ENCODE measurements at places on chromosomes 12 and 14. TPM values are rescaled to one million over a fixed set of nuclear protein-coding genes. Genes with fewer than 3 reads are reported as not detected.

DNA sequence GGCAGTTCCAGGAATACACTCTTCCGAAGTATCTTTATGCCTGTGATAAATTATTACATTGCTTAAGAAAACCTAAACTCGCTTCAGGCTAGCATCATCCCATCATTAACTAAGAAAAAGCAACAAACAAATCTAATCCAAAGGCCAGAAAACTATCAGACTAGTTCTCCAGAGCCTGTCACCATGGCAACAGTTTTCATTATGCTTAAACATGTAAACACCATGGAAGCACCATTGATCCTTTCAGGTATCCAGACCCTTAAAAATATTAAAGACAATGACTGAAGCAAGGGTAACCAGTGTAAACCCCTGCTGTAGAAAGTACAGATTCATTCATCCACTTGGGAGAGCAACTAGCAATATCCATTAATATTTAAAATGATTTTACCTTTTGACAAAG lies 9.8 kb downstream of the DAD1 start:
- no peak for DNase-seq

DNA sequence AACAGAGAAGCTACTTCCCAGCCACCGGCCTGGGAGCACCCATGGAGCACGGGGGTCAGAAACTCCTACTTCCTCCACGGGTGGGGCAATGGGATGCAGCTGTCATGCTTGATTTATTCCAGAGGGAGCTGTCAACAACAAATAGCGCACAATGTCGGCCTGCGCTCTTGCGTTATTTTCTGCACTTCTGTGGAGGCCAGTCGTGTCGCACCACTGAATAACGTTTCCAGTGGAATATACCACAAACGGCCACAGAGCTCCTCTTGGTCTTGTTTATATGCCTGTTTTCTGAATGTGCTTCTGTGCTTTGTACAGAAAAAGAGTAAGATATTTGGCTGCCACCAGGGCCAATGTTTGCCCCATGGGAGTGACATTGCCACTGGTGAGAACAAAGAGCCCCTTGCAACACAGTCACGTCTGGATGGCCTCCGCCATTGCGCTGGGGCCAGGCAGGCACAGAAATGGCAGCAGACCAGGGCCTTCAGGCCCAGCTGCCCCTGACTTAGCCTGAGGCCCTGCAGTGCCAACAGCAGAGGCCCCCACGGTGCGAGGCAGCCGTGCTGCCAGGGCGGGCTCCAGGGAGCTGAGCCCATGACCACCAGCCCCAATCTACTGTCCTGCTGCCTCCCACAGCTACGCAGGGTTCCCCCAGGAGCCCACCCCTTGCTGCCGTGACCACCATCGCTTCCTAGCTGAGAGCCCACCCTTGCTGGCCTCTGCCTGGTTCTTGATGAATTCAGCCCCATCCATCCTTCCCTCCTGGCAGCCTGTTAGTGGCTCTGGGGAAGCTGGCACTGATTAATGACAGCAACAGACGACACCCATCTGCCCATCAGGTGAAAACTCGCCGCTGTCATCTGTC lies 28.9 kb upstream of the TMEM179 start:
- DNase-seq, result no peak

DNA sequence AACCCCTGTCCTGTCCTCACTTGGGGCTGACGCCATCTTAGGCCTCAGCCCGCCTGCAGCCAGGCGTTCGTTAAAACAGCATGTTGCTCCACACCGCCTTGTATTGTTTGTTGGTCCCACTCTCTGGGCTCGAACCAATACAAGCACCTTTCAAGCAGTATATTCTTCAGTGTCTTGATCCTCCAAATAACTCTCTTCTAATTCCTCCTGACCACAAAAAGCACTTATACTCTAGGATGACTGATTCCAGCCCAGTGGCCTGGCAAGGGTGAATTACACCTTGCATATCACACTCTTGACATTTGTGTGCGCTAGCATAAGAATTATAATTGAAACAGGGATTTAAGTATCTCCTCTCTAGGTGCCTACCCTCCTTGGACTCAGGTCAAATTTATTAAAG lies 7.1 kb downstream of the CCER1 start:
- no peak for DNase-seq

DNA sequence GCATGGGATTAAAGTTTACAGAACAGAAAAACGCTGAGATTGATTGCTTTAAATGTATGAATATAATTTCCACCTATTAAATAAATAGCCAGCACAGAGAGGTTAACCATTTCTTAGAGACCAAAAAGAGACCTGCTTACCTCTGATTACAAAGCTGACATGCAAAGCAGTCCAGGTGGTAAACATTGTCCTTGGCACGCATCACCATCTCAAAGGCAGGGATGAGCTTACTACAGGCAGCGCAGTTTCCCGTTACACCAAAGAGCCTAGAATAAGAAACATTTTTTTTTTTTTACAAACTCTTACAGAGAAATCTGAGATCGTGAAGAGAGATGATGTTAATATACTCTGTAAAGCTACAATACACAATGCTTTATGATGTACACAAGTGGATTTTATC lies 45.7 kb downstream of the LMO3 start:
- DNase-seq, result no peak

DNA sequence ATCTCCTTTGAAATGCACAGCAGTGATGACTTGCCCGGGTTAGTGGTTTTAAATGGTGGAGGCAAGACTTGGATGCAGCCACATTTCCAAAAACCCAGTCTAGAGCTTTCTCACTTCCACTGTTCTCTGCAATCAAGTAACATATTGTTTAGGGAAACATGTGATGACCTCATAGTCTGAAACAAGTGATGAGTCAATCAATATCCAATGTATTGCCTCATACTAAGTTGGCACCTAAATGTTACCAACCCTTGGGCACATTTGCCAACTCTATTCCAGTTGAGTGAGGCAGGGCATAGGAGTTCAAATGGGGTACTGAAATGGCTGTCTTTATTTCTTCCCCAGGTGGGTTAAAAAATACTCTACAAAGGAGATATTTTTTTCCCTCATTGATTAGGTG lies 1105.4 kb downstream of the VRK1 start:
- no peak for DNase-seq

DNA sequence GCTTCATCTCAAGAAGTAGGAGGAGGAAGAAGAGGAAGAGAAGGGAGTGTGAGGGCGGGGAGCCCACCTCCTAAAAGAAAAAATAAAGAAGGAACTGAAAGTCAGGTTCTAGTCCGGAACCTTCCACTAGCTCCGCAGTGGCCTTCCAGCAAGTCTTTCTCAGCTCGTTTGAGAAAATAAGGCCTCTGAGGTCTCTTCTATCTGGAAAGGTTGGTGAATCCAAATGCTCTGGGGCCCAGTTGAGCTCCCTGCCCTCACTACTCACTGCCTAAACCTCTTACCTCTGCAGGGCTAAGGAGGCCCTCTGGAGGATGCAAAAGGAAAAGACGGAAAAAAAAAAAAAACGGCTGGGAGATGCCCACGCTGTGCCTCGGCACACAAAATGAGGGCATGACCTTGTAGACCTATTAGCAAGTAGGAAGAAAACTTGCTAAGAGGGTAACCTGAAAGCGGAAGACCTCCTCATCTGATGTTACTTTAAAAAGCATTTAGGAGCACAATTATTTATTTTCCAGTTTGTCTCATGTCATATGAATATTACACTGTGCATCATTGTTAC lies 35.9 kb downstream of the FBLN5 start:
- DNase-seq, result peak; percentile 3

Gene SYNE3
- 0.14 TPM for total RNA-seq

Gene CDKN3
- 104 TPM for total RNA-seq

Gene OR4E2
- total RNA-seq, result not detected

- DNase-seq, result peak; percentile 11
These were observed 5.4 kb downstream of the KRT6B start for GRCh38 chr12:52446367-52447045.

Gene BMP4
- total RNA-seq, result 3.8 TPM

DNA sequence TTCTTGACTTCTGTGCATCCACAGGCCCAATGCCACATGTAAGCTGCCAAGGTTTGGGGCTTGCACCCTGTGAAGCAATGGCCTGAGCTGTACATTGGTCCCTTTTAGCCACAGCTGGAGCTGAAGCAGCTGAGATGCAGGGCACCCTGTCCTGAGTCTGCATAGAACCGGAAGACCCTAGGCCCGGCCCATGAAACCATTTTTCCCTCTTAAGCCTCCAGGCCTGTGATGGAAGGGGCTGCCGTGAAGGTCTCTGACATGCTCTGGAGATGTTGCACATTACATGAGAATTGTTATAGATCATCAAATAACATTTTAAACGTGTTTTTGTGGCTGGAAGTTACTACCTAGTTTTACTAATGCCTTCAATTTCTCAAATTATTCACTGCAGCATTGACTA lies 188.7 kb downstream of the RPAP3 start:
- DNase-seq, result no peak

DNA sequence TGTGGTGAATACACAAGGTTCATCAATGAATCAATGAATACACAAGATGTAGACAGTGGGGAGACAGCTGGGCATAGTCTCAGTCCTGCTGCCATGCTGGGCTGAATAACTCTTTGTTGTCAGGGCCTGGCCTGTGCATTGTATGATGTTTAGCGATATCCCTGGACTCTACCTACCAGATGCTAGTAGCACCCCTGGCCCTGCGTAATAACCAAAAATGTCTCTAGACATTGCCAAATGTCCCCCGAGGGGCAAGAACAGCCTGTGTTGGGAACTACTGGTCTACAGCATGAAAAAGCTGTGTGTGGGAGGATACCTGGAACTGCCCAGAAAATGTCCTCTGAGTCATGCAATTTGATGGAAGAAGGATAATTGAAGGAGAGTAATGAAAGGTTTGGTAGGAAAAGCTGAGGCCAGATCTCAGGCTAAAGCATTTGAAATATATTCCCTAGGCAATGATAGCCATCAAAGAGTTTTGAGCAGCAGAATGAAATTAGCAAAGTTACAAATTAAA lies 128.2 kb downstream of the TMEM30B start:
- peak; percentile 33 for DNase-seq

DNA sequence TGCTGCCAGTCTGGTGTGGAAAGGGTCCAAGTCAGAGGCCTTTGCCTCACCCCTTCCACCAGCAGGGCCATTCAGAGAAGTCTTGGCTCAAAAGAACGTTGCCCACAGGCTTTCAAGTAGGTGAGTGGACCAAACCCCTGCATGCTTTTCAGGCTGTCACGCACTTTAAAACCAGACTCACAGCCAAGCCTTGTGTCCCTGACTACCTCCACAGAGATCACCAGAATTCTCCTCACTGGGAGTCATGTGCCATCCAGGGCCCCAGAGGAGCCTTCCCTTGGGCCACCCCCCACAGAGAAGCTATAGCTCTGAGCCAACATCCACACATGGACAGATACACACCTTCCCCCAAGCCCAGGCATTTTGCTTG lies 283.1 kb downstream of the DPF3 start:
- DNase-seq, result no peak

Gene LIN7A
- 0.21 TPM for total RNA-seq

GRCh38 chr12:54355104-54355815 lies 9.0 kb downstream of the GPR84 start:
- no peak for DNase-seq

DNA sequence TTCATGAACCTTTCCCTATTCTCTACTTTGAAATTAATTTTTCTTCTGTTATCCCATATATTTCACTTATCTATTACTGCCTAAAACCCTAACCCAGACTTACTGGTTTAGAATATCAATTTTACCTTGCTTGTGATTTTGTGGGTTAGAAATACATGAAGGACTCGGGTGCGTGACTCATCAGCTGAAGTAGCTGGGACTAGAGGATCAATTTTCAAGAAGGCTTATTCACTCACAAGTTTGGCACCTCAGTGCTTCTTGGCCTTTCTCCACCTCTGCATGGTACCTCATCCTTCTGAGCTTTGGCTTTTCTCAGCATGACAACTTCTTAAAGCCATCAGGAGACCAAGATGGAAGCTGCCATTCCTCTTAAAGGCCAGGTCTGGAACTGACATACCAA lies 57.8 kb downstream of the TMEM117 start:
- no peak for DNase-seq

DNA sequence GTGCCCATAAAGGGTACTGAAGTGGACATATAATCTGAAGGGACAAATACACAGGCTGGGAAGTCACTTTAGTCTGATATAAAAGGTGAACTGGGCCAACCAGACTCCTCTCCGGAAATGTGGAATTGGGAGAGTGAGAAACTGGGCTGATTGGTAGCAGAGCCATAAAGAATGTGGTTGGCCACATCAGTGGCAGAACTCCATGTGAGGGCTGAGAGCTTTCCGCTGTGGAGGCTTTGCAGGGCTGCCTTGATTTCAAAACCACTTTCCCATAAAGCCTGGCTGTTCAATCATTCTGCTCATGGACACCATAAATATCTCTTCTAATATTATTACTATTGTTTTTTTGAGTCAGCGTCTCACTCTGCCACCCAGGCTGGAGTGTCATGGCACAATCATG lies 220.3 kb downstream of the MON2 start:
- no peak for DNase-seq

Gene SERPINA3
- total RNA-seq, result not detected

Gene MIPOL1
- total RNA-seq, result not detected

DNA sequence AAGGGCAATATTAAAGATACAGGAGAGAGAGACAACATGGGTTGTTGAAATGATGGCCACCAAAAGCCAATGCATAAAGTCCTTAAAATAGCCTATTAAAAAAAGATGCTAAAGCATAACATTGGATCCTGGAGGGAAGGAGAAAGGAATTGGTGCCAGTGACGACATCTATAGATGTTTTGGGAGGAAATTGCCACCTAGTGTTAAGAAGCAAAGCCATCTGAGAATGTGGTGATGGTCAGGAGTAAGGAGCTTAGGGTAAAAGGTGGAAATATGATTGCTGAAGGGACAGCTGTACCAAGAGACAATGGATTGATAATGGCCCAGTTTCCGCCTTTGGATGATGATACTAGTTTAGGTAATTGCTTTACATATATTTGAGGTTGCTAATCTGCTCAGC lies 85.1 kb downstream of the TMEM30B start:
- no peak for DNase-seq

- peak; percentile 18 for DNase-seq
These were observed 64.2 kb downstream of the PHETA1 start for GRCh38 chr12:111304642-111305071.

Gene RARG
- 25.0 TPM for total RNA-seq

GRCh38 chr14:32083789-32084188 lies 6.7 kb downstream of the ARHGAP5 start:
- DNase-seq, result no peak

Gene CEBPE
- not detected for total RNA-seq

Gene CDC42BPB
- total RNA-seq, result 26.6 TPM

GRCh38 chr12:93813972-93814821 lies 137.0 kb downstream of the CRADD start:
- DNase-seq, result no peak

Gene DLST
- total RNA-seq, result 17.3 TPM

Data from A172 (cell line).